ENCODE measurements at places on chromosomes 5 and 9.

- no peak for DNase-seq
These were observed 13.0 kb downstream of the DNAJC18 start for GRCh38 chr5:139426203-139426885.

- DNase-seq = no peak
These were observed 34.9 kb downstream of the LURAP1L start for GRCh38 chr9:12809720-12810119.

- DNase-seq = no peak
These were observed 99.3 kb downstream of the ACTBL2 start for GRCh38 chr5:57383093-57383861.

DNA sequence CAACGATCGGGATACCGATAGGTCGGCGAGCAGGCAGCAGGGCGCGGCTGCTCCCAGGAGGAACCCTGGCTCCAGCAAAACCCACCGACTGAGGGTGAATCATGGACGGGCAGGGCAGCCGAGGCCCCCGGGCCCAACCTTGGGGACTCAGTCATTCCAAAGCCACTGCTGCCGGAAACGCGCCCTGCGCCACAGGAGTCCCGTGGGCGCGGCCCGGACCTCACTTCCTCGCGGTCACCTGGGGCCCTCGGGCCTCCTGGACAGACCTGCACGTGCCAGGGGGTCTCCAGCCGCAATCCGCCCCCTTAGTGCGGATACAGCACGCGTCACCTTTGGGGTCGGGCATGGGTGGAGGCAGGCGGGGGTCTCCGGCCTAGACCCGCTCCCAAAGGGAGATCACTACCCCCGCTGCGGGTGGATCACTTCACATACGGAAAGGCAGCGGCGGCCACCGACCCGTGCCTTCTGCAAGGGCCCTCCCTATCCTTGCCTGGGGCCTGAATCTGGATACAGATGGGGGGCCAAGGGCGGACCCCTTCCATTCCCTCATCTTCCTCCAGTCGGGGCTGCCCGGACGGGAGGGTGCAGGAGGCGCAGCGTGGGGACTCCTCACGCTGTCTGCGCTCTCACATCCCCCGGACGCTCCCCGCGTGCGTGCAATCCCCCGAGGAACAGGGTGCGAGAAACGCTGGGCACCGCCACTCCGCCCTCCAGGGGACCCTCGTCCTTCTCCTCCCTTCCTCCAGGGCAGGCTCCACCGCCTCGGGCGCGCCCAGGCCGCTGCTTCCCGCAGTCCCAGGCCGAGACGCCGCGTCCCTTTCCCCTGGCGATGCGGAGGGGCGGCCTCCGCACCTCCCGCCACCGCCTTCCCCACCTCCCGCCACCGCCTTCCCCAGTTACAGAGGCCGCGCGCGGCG lies 586 bp downstream of the TXN start:
- DNase-seq = no peak

- no peak for DNase-seq
These were observed 83.6 kb downstream of the CARTPT start for GRCh38 chr5:71802673-71803072.

- no peak for DNase-seq
These were observed 100.7 kb downstream of the ZNF622 start for GRCh38 chr5:16364910-16365309.

- no peak for DNase-seq
These were observed 25.3 kb downstream of the YIPF5 start for GRCh38 chr5:144144956-144145751.

DNA sequence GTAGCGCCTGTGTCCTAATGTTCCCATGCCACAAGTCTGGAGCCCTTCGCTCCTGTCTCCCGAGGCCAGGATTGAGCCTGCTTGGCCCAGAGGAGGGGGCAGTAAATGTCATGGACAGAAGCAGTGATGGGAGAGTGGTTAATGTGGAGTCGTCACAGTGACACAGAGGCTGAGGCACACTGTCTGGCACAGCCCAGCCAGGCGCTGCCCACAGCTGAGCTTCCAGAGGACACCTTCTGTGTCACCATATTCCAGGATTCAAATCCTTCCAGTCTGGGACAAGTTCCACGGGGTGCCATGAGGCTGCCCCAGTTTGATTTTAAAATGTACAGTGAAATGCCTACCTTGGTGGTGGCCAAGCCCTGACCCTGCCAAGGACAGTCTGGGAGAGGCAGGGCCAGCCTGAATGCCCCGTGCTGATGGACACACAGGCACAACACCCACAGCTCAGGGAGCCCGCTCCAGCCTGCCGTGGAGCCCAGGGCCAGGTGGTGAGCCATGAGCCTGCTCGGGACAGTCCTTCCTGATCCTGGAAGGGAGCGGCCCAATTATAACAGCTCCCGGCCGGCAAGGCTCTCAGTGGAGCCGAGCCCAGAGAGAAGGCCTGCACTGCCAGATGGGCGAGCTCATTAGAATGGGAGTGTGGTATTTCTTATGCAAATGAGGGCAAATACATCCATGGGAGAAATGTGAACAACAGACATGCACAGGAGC lies 99.1 kb upstream of the RUFY1 start:
- no peak for DNase-seq

DNA sequence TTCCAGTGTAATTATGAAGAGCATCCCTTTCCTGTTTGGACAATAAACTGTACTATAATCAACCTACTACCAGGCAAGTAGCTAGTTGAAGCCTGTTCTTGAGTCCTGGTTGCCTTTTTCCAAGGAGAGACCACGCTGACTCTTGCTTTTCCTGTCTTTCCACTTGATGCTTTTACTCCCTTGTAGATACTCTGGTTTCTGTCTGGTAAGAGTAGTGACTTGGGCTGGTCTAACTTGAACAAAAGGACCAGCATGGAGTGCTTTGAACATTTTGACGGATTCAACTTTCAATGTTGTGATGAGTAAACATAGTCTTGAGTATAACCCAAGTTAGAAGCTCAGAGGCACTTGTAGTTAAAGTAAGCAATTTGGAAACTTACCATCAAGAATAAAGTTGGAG lies 464.3 kb downstream of the GADD45G start:
- DNase-seq = no peak

- peak; percentile 37 for DNase-seq
These were observed 709 bp downstream of the IQGAP2 start for GRCh38 chr5:76403766-76404222.

DNA sequence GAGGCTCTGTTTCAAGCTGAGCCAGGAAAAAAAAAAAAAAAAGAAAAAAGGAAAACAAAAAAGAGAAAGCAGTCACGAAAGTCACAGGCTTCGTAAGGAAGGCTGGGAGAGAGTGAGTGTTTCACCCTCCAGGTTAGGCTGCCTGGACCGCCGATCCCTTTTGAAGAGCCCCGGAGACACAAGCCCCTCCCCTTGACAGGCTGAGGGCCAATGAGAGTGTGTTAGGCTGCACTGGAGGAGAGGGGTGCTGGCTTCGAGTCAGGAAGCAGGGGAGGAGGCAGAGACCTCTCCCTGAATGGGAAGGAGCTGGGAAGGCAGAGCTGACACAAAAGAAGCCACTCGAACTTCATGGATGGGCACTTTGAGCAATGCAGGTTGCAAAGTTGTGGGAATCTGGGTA lies at the start of gene NMUR2:
Gene NMUR2, minus strand, starts transcription at position 135 of the 400 bp plus-strand sequence. CDS start 166 bp downstream, outside the sequence.
- no peak for DNase-seq

- no peak for DNase-seq
These were observed 640 bp upstream of the DPM2 start for GRCh38 chr9:127938298-127938690.

DNA sequence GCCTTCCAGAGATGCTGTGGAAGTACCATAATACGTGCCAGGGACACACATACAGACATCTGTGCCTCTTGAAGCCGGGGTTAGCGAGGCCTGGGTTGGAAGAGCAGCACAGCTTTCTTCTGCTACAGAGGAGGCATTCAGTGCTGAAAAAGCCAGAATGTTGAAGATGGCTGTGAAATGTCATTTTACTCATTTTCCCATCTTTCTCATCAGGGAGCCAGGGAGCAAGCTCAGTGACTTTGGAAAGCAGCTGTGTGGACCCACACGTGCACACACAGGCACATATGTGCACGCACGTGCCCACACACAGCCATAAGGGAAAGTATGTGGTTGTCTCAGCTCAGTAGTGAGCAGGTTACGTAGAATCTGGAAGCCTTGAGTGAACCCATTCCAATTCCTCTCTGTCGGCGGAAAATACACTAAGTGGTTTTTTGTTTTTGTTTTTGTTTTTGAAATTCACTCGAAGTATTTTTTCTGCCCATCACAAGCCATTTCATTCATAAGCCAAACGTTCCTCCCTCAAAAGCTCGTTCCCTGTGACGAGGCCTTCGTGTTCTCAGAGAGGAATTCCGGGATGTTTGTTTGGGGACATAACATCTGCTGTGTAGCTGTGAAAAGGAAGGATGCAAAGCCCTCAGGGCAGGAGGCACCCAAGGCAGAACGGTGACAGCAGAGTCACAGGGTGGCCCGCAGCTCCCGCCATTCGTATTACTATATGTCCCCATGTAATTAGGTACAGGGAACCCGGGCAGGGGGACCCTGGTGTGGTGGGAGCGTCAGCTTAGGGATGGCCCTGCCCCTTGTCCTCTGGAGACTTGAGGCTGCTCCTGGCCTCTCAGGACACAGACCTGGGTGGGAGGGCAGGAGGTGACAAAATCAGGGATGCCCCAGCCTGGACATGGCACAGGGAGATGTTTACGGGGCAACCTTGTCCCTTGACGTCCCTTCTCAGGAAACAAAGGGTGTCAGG lies 29.0 kb upstream of the ANKRD33B start:
- DNase-seq = no peak

DNA sequence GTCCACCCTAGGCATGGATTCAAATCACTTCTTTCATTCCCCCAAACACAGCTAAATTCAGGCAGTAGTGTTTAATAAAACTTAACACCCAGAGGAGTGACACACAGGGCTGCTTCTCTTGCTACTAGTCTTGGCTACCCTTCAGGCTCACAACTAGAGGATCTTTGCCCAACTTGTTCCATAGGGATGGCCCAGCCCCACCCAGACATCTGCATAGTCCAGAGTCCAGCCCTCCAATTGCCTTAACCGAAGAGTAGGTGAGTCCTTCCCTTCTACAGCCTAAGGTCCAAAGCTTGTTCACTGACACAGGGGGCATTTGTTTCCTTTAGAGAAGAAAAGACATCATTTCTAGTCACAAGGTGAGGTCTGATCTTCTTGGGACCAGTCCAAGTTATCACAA lies 15.2 kb upstream of the RXFP3 start:
- no peak for DNase-seq

- no peak for DNase-seq
These were observed 30.4 kb upstream of the B4GALT1 start for GRCh38 chr9:33197279-33198152.

All from stimulated activated CD8-positive, alpha-beta memory T cell treated with anti-CD3 and anti-CD28 coated beads, Interleukin-7, amount 100 ng/mL, for 1 hour (primary cell).